AG09309 (cell line): ENCODE measurements at places on chromosomes 6 and 20.
A peak's percentile ranks its signal among the peaks of the same experiment; 100 is the strongest.

- no peak for DNase-seq
Observed at GRCh38 chr6:24126586-24127192, 674 bp downstream of the NRSN1 start.

GRCh38 chr20:59574308-59574707, 30.0 kb upstream of the PHACTR3 start:
- DNase-seq: no peak

DNA sequence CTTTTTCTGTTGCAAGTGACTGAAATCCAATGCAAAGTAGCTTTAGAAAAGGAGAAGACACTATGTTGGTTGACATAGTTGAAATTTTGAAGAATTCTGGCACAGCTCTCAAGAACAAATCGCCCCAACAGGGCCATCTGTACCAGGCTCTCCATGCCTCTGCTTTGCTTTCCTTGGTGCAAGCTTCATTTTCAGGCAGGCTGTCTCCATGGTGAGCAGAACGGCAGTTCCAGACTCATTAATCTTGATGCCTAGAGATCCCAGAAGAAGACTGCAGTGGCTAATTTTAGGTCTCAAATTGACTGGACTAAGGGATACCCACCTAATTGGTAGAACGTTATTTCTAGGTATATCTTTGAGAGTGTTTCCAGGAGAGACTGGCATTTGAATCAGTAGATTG, 950.7 kb upstream of the FLRT3 start:
- no peak for DNase-seq

DNA sequence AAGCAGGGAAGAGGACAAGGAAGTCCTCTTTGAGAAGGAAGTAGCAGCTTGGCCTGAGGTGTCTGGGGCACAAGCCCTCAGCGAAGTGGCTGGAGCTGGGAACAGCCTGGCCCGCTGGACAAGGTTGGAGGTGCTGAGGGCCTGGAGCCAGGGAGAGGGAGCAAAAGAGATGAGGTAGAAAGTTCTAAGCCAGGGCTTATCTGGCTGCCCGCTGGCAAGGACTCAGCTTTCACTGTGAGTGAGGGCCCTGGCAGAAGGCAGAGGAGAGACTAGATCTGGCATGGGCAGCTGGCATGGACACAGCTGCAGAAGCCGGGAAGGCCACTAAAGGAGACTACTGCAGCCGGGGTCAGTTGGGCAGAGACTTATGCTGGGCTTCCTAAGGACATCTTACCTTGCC, 21.8 kb upstream of the PCMTD2 start:
- DNase-seq: no peak

DNA sequence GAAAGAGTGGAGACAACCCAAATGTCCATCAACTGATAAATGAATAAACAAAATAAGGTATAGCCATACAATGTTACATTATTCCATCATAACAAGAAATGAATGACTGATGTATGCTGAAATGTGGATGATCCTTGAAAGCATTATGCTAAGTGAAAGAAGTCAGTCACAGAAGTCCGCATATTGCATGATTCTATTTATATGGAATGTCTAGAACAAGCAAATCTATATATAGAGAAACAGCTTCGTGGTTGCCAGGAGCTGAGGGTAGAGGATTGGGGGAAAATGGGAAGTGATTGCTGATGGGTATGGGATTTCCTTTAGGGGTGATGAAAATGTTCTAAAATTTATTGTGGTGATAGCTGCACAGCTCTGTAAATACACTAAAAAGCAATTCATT, 196.8 kb downstream of the ATXN1 start:
- DNase-seq: no peak

DNA sequence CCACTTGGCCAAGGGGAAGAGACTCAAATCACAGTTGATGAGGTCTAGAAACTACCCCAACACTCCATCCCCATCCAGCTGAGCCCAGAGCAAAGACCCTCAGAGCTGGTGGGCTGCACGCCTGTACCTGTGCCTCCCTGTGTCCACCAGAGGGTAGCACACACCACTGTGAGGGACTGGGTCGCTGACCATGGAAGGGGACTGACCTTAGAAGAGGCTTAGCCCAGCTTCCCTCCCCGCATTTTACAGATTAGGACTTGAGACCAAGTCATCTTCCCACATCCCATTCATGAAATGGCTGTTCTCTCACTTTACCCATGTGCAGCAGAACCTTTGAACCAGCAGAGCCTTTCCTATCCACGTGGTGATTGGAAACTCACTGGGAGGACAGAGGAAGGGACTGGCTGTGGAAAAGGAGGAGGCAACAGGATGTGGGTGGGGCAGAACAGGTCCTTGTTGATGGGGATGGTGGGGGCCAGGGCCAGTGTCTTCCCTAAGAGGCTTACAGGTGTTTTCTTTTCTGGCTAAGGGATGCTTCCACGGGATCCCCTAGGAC, 44.3 kb downstream of the CPXM1 start:
- no peak for DNase-seq

DNA sequence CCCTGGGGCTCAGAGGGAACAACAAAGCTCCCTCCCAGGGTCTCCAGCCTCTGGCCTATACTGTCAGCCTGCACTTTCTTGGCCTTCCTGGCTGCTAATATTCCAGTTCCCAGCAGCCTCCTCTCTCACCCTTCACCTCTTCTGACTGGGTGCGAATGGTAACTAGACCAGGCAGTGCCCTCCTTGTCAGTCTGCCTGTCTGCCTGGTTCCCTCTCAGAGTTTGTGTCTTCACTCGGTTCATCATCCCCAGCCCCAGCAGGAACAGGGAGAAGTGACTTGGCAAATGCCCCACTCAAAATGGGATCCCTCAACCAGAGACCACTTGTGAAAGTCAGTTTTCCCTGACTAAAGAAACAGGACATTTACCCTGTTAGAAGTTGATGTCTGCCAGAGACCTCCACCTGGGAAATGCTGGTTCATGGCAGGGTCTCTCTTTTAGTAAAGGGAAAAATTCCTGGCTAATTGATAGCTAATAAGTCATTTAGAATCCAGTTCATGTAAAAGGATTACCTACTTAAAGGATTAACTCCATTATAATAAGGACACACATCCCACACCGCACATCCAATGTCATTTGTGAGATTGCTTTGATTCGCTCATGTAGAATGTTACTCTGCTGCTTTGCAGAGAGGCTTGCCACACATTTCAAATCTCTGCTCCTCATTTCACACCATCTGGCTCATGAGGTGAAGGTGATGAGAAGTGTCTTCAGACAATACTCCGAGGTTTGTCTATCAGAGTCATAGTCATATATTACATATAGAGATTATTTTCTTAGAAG, 18.6 kb upstream of the MICB start:
- DNase-seq: no peak

- no peak for DNase-seq
Observed at GRCh38 chr6:98747960-98748359, 86.4 kb upstream of the POU3F2 start.

- DNase-seq: no peak
Observed at GRCh38 chr6:154649721-154650120, 83.5 kb upstream of the SCAF8 start.

DNA sequence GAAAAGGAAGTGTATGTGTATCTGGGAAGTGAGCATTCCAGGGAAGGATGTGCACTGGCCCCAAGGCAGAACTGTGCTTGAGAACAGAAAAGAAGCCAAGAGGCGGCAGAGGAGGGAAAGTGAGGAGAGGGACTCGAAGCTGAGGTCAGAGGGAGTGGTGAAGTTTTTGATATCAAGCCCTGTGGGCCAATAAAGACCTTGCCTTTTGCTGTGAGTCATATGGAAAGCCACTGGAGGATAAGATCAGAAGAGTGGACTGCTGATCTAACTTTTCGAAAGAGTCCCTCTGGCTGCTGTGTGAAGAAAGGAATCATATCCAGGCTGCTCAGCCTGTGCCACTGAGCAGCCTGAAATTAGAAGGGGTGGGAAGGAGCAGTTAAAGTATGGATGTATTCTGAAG, 99.4 kb downstream of the EYA4 start:
- DNase-seq: no peak

DNA sequence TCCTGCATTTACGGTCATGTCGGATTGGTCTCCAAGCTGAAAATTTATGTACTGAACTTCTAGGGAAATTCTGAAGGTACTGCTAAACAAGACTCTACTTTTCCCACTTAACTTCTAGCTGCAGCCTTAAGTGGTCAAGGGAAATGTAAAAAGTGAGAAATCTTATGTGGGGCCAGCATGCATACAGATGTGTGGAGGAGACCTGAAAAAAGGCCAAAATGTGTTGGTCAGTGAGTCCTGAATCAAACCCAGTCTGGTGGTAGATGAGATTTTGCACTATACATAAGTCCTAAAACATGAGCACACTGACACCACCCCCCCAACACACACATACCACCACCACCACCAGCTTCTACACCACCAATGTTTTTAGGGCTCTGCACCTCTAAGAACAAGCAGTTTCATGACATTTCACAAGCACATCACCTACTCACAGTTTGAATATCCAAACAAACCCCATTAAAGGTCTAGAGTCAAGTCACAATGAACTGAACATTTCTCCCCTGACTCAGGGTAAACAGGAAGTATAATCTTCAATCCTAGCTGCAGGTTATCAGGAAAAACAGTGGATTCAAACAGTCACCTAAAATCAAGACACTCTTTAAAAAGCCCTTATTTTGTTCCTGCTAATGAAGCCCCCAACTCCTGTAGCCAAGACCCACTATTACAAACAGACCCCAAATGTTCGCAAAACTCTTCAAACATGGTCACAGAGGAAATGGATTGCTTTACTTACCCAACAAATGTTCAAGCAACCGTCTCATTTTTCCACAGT, 1.6 kb downstream of the ZMYND8 start:
- DNase-seq: no peak

DNA sequence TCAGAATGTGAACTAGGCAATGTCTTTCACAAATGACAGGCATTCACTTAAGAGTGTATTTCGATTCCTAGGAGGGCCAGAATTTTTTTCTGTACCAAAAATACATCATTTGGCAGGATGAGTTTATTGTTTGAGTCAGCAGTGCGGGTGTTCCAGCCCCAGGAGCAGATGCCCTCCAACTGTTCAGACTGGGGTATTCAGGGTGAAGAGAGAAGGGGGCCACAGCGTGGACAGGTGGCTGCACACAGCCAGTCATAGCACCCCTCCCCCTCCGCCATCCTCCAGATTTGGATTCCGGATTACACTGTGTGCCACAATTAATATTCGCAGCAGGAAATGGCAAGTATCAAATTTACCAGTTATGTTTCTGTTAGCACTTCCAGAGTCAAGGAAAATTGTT, 38.6 kb downstream of the RIPOR2 start:
- no peak for DNase-seq

GRCh38 chr20:53294804-53295203, 298.8 kb downstream of the ZNF217 start:
- no peak for DNase-seq

GRCh38 chr20:17969884-17970409, 1.1 kb downstream of the MGME1 start:
- DNase-seq: no peak

DNA sequence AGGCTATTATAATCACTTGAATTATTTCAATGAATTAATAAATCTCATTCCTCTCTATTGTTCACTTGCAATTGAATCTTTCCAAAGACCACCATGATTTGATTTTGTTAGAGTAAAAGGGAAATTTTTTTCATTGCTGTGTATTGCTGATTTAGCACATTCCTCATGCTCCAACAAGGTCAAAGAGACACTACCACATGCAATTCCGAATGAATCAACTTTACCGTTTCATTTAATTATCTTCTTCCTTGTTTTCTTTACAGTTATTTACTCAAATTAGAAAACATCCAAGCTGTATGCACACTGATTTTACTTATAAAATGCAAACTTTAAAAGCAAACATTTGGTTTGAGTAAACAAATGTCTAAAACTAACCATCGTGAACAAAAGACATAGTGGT, 967 bp downstream of the KIAA0408 start:
- DNase-seq: no peak

GRCh38 chr6:85096976-85097375, 332.6 kb upstream of the TBX18 start:
- DNase-seq: no peak

DNA sequence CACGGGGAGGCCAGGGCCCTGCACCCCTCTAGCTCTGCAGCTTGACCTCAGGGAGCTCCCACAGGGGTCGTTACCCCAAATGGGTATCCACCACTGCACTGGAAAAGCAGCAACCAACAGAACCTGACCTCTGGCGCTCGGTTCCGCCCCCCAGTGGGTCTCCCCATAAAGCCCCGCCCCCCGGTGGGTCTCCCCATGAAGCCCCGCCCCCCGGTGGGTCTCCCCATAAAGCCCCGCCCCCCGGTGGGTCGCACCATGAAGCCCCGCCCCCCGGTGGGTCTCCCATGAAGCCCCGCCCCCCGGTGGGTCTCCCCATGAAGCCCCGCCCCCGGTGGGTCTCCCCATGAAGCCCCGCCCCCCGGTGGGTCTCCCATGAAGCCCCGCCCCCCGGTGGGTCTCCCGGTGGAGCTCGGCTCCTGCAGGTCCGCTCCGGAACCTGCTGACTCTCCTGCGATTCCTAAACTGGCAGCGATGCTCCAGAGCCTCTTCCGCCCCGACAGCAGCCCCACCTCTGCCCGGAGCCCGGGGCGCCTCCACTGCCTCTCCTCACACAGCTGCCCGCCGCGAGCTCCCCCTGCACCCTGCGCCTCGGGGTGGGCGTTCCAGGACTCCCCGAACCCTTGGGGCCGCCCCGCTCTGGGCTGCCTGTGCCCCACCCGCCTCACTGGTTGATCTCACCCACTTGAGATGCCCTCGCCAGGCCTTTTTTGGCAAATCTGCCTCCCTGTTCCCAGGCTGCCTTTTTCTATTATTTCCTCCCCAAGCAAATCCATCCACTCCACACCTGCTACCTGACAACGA, 12.1 kb downstream of the SLC2A4RG start:
- DNase-seq: no peak

- DNase-seq: no peak
Observed at GRCh38 chr6:110017946-110018345, 39.8 kb downstream of the GPR6 start.

DNA sequence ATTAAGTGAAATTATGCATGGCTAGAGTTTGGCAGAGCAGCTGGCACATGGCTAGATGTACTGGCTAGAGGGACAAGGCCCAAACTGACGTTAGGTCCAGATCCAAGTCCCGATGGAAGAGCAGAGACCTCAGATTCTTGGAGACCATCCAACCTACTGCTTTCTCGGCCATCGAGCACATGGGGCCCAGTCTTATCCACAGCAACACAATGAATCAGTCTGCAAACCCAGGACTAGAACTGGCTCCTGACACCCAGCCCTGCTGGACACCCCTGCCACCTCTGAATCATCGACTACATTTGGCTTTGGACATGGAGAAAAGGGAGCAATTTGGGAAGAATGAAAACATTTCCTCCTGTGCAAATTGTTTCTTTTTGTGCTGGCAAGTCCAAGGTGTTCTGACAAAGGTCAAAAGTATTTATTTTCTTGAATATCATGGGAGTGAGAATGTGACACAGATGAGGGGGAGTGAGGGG, 23.9 kb upstream of the YWHAB start:
- peak; percentile 14 for DNase-seq

- DNase-seq: no peak
Observed at GRCh38 chr6:91299544-91300491, 712.9 kb upstream of the MAP3K7 start.

DNA sequence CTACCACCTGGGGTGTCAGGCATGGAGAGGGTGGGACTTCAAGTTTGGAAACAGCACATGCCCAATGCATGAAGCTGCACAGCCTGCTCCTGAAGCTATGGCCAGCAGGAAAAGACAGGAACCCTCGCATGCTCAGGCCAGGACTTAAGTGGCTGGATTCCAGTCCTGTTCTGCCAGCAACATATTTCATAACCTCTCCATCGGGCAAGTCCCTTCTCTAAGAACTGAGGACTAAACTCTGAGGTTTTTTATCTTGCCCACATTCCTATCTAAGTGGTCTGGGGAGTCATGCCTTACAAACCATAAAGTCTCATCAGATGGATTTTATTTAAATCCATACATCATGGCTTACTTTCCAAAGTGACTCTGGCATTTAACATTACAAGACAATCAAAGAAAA, 27.5 kb upstream of the AGPAT4 start:
- DNase-seq: peak; percentile 84
